ENCODE measurements at places on chromosomes 6 and 20.
A peak's percentile ranks its signal among the peaks of the same experiment; 100 is the strongest.

DNA sequence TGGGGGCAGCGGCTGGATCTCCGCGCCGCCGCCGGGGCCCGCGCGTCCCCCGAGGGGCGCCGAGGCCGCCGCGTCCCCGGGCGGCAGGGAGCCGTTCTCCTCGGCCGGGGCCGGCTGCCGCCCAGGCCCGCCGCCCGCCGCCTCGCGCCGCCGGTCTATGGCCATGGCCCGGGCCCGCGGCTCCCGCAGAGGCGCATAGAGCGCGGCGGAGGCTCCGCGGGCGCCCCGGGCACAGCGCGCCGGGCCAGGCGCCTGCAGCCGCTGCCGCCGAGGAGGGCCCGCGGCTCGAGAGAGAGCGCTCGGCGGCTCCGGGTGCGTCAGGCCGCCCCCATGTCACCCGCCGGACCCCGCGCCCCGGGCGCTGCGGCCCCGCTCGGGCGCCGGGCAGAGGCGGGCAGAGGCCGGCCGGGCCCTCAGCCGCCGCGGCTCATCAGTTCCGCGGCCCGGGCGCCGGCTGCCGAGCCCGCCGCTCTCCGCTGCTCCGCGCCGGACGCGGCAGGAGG, 404 bp downstream of the SLC22A23 start:
- peak; percentile 77 for DNase-seq

DNA sequence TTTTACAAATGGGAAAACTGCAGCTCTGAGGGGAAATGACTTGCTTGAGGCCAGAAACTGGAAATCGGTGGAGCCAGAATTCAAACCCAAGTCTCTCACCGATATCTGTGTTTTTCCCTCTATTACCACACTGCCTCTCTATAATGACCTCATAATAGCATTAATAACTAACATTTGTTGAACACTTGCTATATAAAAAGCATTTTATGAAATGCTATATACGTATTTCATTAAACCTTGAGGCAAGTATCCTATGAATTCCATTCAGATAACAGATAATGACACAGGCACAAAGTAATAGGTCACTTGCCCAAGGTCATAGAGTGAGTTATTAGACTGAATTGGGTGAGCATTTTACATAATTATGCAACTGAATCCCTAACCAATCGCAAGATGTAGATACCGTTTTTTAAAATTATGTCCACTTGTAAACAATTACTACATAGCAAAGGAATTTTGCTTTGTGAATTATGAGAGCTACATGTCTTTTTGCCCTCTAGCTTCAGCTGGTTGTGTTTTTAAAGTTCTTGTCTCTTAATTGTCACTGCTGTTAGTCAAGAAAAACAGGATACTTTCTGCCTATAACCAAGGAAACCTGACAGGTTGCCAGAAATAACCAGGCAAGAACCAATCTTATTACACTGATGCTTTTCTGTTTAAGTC, 4.7 kb downstream of the DSN1 start:
- DNase-seq: no peak

DNA sequence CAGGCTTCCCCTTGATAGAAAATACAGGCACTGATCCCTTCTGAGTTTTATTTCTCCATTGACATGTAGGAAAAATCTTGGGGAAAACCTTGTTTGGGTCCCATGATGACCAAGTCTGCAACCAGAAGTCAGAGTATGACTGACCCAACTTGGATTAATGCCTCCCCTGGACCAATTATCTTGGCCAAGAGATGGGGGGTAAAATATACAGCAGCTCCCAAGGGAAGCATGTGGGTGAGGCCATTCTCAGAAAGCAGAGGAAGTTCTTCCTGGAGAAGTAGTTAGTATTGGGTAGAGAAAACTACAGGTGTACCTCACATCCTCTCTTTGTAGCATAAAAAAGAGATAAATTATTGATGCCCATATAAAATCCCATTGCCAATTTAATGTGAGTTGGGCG, 285.2 kb upstream of the PLCB4 start:
- DNase-seq: no peak

- no peak for DNase-seq
These were observed 170.2 kb upstream of the CDYL start for GRCh38 chr6:4606016-4606415.

GRCh38 chr6:166613027-166613426, 14.0 kb downstream of the RPS6KA2 start:
- DNase-seq: no peak

DNA sequence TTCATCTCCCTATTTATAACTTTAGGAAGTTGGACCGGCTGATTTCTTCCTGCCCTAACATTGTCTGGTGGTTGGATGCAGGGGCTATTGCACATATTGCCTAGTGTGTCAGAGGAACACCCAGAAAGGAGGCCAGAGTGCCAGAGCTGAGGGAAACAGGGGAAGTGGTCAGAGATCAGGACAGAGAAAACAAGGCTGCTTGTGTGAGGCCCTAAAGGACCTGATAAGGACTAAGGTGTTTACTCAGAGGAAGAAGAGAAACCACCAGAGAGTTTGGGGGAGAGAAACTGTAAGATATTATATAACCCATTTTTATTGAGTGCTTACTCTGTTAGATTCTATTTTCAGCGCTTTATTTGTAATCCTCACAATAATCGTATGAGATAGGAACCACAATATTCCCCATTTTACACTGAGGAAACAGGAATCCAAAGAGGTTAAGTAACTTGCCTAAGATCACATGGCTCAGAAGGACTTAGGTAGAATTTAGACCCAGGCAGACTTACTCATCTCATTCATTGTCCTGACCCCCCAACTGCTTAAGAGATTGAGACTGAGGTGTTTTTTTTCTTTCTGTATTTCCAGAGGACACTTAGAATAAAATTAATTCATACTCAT, 54.0 kb upstream of the REV3L start:
- DNase-seq: no peak
